ENCODE measurements at places on chromosomes 2 and 18. TPM values are rescaled to one million over a fixed set of nuclear protein-coding genes. Genes with fewer than 3 reads are reported as not detected.

DNA sequence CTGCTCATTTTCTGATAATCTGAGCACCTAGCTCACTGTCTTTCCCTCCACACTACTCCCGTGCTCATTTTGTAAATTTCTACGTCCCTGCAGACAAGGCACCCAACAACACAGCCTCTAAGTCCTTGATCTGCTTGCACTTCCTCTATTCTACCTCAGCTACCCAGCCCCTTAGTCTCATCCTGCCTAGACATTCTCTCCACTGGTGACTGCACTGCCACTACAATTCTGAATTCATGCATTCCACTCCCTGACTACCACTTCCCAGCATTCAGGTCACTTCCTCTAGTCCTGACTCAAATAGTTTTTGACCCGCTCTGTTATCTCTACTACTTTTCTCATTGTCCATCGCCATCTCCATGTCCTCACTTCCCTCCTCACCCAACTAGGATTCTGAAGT is 155.7 kb downstream of the DYM start:
- no peak for DNase-seq

The BCL2L11 gene
- 4.2 TPM for polyA plus RNA-seq

The KHK gene
- polyA plus RNA-seq = 0.37 TPM

The SLC9A4 gene
- not detected for polyA plus RNA-seq

DNA sequence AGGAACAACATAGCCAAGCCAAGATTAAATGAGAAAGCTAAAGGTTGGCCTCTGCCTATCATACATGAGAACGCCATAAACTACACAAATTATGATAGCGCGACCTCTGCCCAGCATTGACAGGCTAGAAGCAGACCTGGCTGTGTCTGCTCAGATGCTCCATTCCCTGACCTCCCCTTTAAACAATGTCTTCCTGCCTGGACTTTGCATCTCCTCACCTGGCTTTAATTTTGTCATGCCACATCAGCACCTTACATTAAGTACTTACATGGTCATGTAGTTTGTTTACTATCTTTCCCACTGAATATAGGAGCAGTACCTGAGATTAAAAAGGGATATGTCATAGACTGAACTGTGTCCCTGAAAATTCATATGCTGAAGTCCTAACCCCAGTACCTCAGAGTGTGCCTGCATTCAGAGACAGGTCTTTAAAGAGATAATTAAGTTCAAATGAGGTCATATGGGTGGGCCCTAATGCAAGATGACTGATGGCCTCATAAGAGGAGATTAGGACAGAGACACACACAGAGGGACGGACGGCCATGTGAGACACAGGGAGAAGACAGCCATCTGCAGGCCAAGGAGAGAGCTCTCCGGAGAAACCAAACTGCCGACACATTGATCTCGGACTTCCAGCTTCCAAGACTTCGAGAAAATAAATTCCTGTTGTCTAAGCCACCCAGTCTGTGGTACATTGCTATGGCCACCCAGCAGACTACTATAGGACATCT is 103.7 kb downstream of the BIN1 start:
- no peak for DNase-seq

The TMEM247 gene
- not detected for polyA plus RNA-seq

The BMP10 gene
- polyA plus RNA-seq = not detected

The PLA2R1 gene
- polyA plus RNA-seq = 2.0 TPM

- DNase-seq = no peak
Measured at GRCh38 chr2:103788389-103788788, 1026.6 kb downstream of the TMEM182 start.

DNA sequence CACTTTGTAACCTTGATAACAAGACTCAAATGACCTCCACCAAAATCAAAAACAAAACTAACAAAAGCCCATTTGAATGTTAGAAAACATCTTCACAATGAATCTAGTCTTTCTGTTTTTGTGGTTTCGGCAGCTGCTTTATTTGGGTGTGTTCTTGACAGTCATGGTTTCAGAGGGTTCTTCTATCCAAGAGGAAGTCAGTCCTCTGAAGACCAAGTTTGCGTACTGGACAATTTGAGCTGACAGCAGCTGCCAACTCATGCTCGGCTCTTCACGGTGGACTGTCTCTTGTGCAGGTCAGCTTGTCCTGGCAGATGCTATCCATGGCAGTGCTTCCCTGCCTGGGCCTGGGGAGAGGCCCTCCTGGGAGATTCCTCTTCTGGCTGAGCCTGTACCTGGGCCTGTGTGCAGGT is 91.0 kb downstream of the TMEM17 start:
- DNase-seq = no peak

Measured in AG04450 (cell line).